Kidney (tissue), 22 donors: ENCODE measurements at places on chromosomes 16 and 17. TPM values are rescaled to one million over a fixed set of nuclear protein-coding genes. Genes with fewer than 3 reads are reported as not detected.

- H3K4me1 ChIP-seq = peaks cover 11% of the 10 kb centered on the region
- H3K27ac ChIP-seq = peak within 1 kb of the TSS; percentile 88
- H3K36me3 ChIP-seq = peaks cover 20% of the 10 kb centered on the region
- peak; percentile 98 for DNase-seq
Measured at GRCh38 chr16:1971796-1972489, at the start of gene TBL3. Gene TBL3, plus strand, starts transcription at chr16:1972053. Its CDS starts 112 bp downstream, at chr16:1972165.

GRCh38 chr16:12497526-12497925 is 306.2 kb downstream of the CPPED1 start:
- peak overlapping the region; percentile 29 for H3K27ac ChIP-seq
- no peak overlapping the region for H3K4me3 ChIP-seq
- no peaks in the 10 kb centered on the region for H3K36me3 ChIP-seq
- peak; percentile 11 for DNase-seq
- H3K27me3 ChIP-seq = no peaks in the 10 kb centered on the region

DNA sequence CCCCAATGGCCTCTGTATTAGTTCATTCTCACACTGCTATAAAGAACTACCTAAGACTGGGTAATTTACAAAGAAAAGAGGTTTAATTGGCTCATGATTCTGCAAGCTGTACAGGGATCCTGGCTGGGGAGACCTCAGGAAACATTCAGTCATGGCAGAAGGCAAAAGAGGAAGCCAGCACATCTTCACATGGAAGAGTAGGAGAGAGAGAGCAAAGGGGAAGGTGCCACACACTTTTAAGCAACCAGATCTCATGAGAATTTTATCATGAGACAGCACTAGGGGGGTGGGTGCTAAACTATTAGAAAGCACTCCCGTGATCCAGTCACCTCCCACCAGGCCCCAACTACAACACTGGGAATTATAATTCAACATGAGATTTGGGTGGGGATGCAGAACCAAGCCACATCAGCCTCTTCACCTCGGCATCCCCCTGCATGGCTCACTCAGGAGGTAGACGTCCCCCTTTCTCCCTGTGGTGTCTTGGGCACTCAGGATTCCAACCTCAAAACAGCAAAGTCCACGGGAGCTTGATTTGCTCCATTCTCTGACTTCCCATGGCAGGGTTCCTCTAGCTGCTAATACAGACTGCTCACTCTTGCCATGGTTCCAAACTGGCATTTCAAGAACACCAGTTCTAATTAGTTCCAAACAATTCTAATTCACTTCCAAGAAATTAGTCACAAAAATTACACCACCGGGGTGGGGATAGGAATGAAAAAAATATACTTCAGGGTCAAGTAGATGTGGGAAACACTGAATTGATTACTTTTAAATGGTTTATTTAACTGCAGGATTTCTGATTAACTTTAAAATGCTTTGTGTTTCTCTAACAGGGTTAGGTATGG is 203.8 kb upstream of the HSBP1 start:
- H3K4me3 ChIP-seq = no peak overlapping the region
- DNase-seq = no peak
- no peaks in the 10 kb centered on the region for H3K36me3 ChIP-seq
- no peak overlapping the region for H3K27ac ChIP-seq
- no peaks in the 10 kb centered on the region for H3K27me3 ChIP-seq
- H3K4me1 ChIP-seq = no peaks in the 10 kb centered on the region

DNA sequence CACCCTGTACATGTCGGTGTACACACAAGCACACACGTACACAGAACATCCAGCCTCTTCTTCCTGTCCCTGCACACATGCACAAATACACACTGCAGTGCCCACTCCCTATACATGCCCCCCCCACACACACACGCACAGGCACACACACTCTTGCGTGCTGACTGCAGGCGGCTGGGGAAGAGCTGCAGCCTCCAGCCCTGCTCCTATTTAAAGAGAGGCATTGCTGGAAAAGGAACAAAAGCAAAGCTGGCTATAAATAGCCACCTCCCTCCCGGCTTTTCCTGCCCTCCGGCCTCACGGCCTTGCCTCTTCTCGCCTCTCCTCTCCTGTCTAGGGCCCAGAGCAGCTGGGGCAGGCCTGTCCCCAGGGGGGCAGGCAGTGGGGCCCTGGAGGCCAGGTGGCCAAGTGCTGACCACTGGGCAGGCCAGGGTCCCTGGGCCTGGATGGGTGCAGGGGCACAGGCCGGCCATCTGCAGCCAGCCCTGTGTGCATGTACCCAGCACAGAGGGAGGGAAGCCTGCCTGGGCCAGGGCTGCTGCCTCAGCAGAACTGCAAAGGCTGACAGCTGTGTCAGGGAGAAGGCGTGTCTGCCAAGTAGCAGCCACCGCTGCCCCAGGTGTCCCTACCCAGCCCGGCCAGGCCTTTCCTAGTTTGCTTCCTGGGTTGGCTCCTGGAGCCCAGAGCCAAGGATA is 25.4 kb downstream of the RTN4RL1 start:
- no peaks in the 10 kb centered on the region for H3K36me3 ChIP-seq
- H3K27ac ChIP-seq = peak overlapping the region; percentile 66
- DNase-seq = no peak
- H3K27me3 ChIP-seq = no peaks in the 10 kb centered on the region
- peaks cover 30% of the 10 kb centered on the region for H3K4me1 ChIP-seq

DNA sequence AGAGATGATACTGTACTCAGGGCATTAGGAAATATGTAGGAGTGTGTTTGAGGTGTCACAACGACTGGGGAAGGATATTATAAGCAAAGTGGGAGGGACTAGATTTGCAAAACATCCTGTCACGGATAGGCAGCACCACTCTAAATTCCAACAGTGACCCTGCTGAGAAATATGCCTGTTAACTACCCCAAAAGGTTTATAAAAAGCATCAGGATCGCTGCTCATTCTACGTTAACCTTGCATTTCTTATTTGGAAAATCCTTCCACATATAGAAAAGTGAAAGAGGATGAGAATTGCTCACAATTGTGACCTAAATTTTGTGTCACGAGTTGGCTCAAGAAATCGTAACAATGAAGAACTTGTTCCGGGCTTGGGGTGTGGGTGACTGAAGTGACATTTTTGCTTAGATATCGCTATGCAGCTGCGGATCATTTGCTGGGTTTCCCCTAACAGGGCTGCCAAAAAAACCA is 51.6 kb downstream of the N4BP1 start:
- peaks cover 3% of the 10 kb centered on the region for H3K36me3 ChIP-seq
- no peak for DNase-seq
- no peak overlapping the region for H3K4me3 ChIP-seq
- H3K4me1 ChIP-seq = peaks cover 7% of the 10 kb centered on the region
- no peak overlapping the region for H3K27ac ChIP-seq

GRCh38 chr17:74729368-74729767 is 7.7 kb upstream of the RAB37 start:
- H3K27me3 ChIP-seq = no peaks in the 10 kb centered on the region
- no peak for DNase-seq
- H3K4me1 ChIP-seq = no peaks in the 10 kb centered on the region
- H3K36me3 ChIP-seq = no peaks in the 10 kb centered on the region

- H3K4me1 ChIP-seq = peaks cover 9% of the 10 kb centered on the region
- no peaks in the 10 kb centered on the region for H3K36me3 ChIP-seq
- peak; percentile 95 for DNase-seq
- peaks cover 37% of the 10 kb centered on the region for H3K27me3 ChIP-seq
Measured at GRCh38 chr16:67170168-67170948, at the start of gene NOL3. Gene NOL3, plus strand, starts transcription at chr16:67170538.

GRCh38 chr17:63399856-63400255 is 46.2 kb downstream of the CYB561 start:
- peak; percentile 71 for DNase-seq
- H3K27ac ChIP-seq = no peak overlapping the region
- H3K4me3 ChIP-seq = no peak overlapping the region
- H3K27me3 ChIP-seq = no peaks in the 10 kb centered on the region
- peaks cover 6% of the 10 kb centered on the region for H3K4me1 ChIP-seq

GRCh38 chr16:26491101-26491670 is 575.5 kb upstream of the C16orf82 start:
- H3K27me3 ChIP-seq = no peaks in the 10 kb centered on the region
- DNase-seq = no peak
- no peaks in the 10 kb centered on the region for H3K36me3 ChIP-seq
- no peaks in the 10 kb centered on the region for H3K4me1 ChIP-seq
- H3K4me3 ChIP-seq = no peak overlapping the region
- no peak overlapping the region for H3K27ac ChIP-seq

DNA sequence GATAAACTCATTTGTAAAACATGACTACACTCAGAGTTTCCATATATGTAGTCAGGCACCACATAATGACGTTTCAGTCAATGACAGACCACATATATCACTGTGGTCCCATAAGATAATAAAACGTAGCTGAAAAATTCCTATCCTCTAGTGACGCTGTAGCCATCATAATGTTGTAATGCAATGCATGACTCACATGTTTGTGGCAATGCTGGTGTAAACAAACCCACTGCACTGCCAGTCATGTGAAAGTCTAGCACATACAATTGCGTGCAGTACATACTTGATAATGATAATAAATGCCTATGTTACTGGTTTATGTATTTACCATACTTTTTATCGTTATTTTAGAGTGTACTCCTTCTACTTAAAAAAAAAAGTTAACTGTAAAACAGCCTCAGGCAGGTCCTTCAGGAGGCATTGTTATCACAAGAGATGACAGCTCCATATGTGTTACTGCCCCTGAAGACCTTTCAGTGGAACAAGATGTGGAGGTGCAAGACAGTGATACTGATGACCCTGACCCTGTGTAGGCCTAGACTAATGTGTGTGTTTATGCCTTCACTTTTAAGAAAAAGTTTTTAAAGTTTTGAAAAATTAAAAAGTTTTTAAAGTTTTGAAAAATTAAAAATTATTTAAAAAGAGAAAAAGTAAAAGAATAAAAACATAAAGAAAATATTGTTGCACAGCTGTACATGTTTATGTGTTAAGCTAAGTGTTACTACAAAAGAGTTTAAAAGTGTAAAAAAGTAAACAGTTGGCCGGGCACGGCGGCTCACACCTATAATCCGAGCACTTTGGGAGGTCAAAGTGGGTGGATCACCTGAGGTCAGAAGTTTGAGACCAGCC is 9.0 kb downstream of the STAT5B start:
- DNase-seq = peak; percentile 23
- H3K4me1 ChIP-seq = no peaks in the 10 kb centered on the region
- no peak overlapping the region for H3K4me3 ChIP-seq
- H3K27me3 ChIP-seq = no peaks in the 10 kb centered on the region
- no peak overlapping the region for H3K27ac ChIP-seq
- H3K36me3 ChIP-seq = no peaks in the 10 kb centered on the region

GRCh38 chr17:2755891-2756724 is 6.7 kb upstream of the CCDC92B start:
- no peaks in the 10 kb centered on the region for H3K36me3 ChIP-seq
- no peak overlapping the region for H3K4me3 ChIP-seq
- no peaks in the 10 kb centered on the region for H3K4me1 ChIP-seq
- H3K27ac ChIP-seq = no peak overlapping the region

Gene SP6
- polyA plus RNA-seq = 0.86 TPM

Gene CMTM2
- not detected for polyA plus RNA-seq

DNA sequence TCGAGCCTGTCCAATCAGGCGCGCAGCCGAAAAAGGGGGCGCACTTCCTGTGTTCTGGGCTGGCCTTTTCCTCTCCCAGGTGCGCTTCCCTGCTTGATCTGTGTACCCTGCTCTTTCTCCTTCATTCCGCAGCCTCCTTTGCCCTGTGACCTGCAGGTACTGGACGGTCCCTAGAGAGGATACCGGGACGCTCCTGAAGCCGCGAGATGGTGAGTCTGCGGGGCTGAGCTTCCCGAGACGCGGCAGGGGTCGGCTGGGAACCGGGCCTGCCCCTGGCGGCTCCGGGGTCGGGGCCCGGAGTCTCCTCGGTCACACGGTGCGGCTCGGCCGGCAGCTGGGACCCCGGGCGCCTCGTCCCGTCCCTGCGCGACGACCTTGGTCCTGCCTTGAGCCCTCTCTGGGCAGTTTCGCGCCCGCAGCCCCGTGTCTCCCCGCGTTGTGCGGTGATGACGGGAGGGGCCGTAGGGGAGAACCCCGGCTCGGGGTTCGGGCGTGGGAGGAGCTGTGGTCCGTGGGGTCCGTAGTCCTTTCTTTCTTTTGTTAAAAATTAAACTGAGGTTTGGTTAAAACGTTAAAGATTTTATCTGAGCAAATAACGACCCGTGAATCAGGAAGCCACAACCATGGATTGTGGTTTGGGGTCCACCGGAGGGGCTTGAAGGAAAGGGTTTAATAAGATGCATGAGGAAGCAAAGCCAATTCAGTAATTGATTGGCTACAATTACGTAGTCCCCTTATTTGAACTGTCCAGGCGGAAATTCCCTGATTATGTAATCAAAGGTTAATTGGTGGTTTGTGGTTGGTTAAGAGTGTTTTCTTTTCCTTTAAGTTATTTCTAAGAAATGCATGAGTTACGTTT is 172.8 kb upstream of the ZNF267 start:
- peak; percentile 89 for DNase-seq
- peak overlapping the region; percentile 89 for H3K27ac ChIP-seq
- H3K4me1 ChIP-seq = no peaks in the 10 kb centered on the region
- no peaks in the 10 kb centered on the region for H3K27me3 ChIP-seq
- H3K4me3 ChIP-seq = peak overlapping the region; percentile 96
